Activated T-cell treated with anti-CD3 and anti-CD28 coated beads, Interleukin-2, amount 50 U/mL, for 4 hours (primary cell): ENCODE measurements at places on chromosomes 2 and 18. TPM values are rescaled to one million over a fixed set of nuclear protein-coding genes. Genes with fewer than 3 reads are reported as not detected.

The IGFBP2 gene
- 1.9 TPM for total RNA-seq

The FIGN gene
- total RNA-seq, result not detected

The APOB gene
- 0.95 TPM for total RNA-seq

The GPC1 gene
- total RNA-seq, result 5.9 TPM

The SLC4A3 gene
- 0.15 TPM for total RNA-seq

The SPATA3 gene
- not detected for total RNA-seq

The TTC21B gene
- total RNA-seq, result 16.3 TPM

The CDH19 gene
- not detected for total RNA-seq

The CCDC74B gene
- 0.23 TPM for total RNA-seq

The FSHR gene
- total RNA-seq, result not detected

The TEKT4 gene
- not detected for total RNA-seq

The SLC14A1 gene
- not detected for total RNA-seq

The FAM110C gene
- total RNA-seq, result 0.20 TPM

The DTNA gene
- 0.24 TPM for total RNA-seq

The PROKR1 gene
- not detected for total RNA-seq

The CCT4 gene
- total RNA-seq, result 466 TPM

The SERPINB11 gene
- total RNA-seq, result not detected
